ENCODE measurements at places on chromosomes 16 and 17. TPM values are rescaled to one million over a fixed set of nuclear protein-coding genes. Genes with fewer than 3 reads are reported as not detected.
A peak's percentile ranks its signal among the peaks of the same experiment; 100 is the strongest.

The CRAMP1 gene
- polyA plus RNA-seq, result 11.5 TPM

- DNase-seq, result no peak
- H3K36me3 ChIP-seq, result no peaks in the 10 kb centered on the region
- no peaks in the 10 kb centered on the region for H3K4me1 ChIP-seq
- H3K27ac ChIP-seq, result peak overlapping the region; percentile 95
- H3K27me3 ChIP-seq, result no peaks in the 10 kb centered on the region
Measured at GRCh38 chr17:51132964-51133319, 12.3 kb upstream of the SPAG9 start.

- no peaks in the 10 kb centered on the region for H3K4me1 ChIP-seq
- H3K27me3 ChIP-seq, result no peaks in the 10 kb centered on the region
- no peaks in the 10 kb centered on the region for H3K36me3 ChIP-seq
- H3K4me3 ChIP-seq, result no peak overlapping the region
- no peak overlapping the region for H3K27ac ChIP-seq
- DNase-seq, result peak; percentile 17
Measured at GRCh38 chr17:17513626-17514025, 17.4 kb upstream of the RASD1 start.

The PITPNC1 gene
- 6.9 TPM for polyA plus RNA-seq

DNA sequence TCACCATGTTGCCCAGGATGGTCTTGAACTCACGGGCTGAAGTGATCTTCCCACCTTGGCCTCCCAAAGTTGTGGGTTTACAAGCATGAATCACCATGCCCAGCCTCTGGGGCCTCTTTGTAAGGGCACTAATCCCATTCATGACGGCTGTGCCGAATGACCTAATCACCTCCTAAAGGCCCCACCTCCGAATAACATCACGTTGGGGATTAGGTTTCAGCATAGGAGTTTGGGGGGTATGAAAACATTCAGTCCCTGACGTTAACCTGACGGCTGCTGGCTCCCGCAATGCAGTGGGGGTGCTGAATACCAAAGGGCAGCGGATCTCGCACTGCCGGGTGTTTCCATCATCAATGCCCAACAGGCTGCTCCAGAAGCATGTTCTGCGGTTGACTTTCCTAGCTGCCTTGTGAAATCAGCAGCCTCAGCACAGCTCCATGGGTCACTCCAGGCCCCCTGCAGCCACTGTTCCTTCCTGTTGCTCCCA lies 120.8 kb upstream of the SEC14L1 start:
- no peak for DNase-seq
- H3K36me3 ChIP-seq, result no peaks in the 10 kb centered on the region
- no peak overlapping the region for H3K27ac ChIP-seq

The TMC8 gene
- polyA plus RNA-seq, result 8.0 TPM

DNA sequence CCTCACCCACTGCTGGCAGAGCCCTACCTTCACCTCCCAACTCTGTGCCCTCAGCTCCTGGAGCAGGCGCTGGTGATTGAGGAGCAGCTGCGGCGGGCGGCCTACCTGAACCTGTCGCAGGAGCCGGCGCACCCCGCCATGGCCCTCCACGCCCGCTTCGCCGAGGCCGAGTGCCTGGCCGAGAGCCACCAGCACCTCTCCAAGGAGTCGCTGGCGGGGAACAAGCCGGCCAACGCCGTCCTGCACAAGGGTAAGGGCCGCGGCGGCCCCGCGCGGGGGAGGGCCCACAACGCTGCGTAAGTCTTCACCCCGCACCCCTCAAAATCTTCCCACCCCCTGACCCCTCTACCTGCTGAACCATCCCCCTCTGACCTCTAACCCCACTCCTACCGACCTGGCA lies 7.0 kb downstream of the RNF227 start:
- no peak overlapping the region for H3K27ac ChIP-seq
- H3K36me3 ChIP-seq, result no peaks in the 10 kb centered on the region
- DNase-seq, result peak; percentile 66

GRCh38 chr17:33113991-33114370 lies 122.3 kb downstream of the SPACA3 start:
- no peaks in the 10 kb centered on the region for H3K36me3 ChIP-seq
- no peaks in the 10 kb centered on the region for H3K4me1 ChIP-seq
- DNase-seq, result no peak
- no peak overlapping the region for H3K4me3 ChIP-seq

The SEPTIN12 gene
- not detected for polyA plus RNA-seq

The CIITA gene
- polyA plus RNA-seq, result 2.4 TPM

GRCh38 chr16:78240459-78241222 lies 141.2 kb downstream of the WWOX start:
- H3K4me1 ChIP-seq, result no peaks in the 10 kb centered on the region
- no peak overlapping the region for H3K27ac ChIP-seq
- DNase-seq, result no peak
- no peaks in the 10 kb centered on the region for H3K27me3 ChIP-seq
- H3K4me3 ChIP-seq, result no peak overlapping the region
- H3K36me3 ChIP-seq, result no peaks in the 10 kb centered on the region

DNA sequence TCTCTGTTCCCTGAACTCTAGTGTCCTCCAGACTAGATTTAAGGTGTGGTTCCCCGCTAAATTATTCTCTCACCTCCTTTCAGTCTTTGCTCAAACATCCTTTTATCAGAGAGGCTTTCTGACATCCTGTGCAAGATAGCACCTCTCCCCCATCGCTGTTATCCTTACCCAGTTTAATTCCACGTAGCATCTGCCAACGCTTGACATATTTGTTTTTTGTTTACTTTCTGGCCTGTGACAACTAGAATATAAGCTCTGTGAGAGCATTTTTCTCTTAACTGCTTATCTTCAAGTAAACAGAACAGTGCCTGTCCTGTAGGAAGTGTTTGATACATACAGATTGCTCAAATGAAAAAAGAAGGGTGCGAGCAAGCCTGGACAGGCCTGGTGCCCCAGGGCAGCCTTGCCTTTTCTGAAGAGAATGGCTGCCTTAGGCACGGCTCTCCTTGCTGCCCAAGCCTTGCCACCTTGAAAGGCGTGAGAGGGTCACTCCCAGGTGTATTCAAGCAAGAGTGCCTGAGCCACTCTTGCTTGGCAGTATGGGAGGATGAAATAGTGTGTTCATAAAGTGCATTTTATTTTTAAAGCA lies 9.7 kb downstream of the DYNLL2 start:
- no peak for DNase-seq
- H3K36me3 ChIP-seq, result peaks cover 10% of the 10 kb centered on the region
- H3K27me3 ChIP-seq, result no peaks in the 10 kb centered on the region

DNA sequence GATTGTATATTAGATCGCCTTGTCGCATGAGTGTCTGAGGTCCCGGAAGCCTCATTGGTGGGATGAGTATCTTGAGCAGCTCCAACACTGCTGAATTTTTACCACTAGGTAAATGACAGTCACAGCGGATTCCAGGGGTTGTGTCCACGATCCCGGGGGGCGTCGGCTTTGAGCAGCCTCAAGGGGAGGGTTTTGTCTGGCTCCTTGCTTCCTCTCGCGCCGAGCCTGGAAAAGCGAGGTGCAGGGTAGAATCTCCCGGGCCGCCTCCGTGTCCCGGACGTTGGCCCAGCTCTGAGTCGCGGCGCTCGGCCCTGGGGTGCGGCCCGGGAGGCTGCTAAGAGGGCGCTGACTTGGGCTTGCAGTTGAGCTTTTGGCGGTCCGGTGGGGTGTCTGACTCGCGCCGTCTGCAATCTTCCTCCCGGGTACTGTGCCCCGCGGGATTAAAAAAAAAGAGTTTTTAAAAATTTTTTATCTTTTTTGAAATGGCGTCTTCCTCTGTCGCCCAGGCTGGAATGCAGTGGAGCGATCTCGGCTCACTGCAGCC lies 4.5 kb downstream of the OR1F1 start:
- H3K4me1 ChIP-seq, result no peaks in the 10 kb centered on the region
- DNase-seq, result no peak
- no peaks in the 10 kb centered on the region for H3K36me3 ChIP-seq
- H3K27me3 ChIP-seq, result no peaks in the 10 kb centered on the region
- H3K4me3 ChIP-seq, result no peak overlapping the region

The FAHD1 gene
- polyA plus RNA-seq, result 13.1 TPM

- H3K27me3 ChIP-seq, result peaks cover under 1% of the 10 kb centered on the region
- peaks cover 4% of the 10 kb centered on the region for H3K4me1 ChIP-seq
- H3K27ac ChIP-seq, result peak overlapping the region; percentile 54
Measured at GRCh38 chr17:19656851-19657581, 8.5 kb downstream of the ALDH3A2 start.

- no peaks in the 10 kb centered on the region for H3K27me3 ChIP-seq
- H3K36me3 ChIP-seq, result no peaks in the 10 kb centered on the region
- H3K27ac ChIP-seq, result no peak overlapping the region
- DNase-seq, result no peak
- H3K4me3 ChIP-seq, result no peak overlapping the region
- no peaks in the 10 kb centered on the region for H3K4me1 ChIP-seq
Measured at GRCh38 chr16:19094542-19095365, 19.0 kb upstream of the ITPRIPL2 start.

- H3K27ac ChIP-seq, result no peak overlapping the region
- H3K27me3 ChIP-seq, result no peaks in the 10 kb centered on the region
- no peaks in the 10 kb centered on the region for H3K4me1 ChIP-seq
- no peak overlapping the region for H3K4me3 ChIP-seq
- no peak for DNase-seq
Measured at GRCh38 chr17:58242171-58242784, 3.9 kb downstream of the LPO start.

DNA sequence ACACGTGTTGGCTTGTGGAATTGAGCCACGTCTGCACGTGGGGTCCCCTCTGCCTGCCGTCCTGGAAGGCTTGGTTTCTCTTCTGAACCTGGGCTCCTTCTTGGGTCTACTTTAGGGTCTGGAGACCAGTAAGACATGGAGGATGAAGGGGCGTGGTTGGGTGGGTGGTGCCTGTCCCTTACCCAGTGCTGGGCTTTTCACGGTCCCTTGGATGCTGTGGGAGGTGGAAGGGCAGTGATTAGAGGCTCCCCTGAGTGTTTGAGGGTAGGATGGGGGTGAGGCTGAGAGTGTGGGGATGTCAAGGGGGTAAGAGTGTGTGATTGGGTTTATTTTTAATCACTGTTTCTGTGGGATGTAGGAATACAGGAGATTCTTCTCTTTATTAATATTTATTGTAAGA lies 38.3 kb downstream of the MGAT5B start:
- H3K4me3 ChIP-seq, result no peak overlapping the region
- no peak overlapping the region for H3K27ac ChIP-seq
- no peak for DNase-seq
- no peaks in the 10 kb centered on the region for H3K36me3 ChIP-seq
- H3K27me3 ChIP-seq, result no peaks in the 10 kb centered on the region

DNA sequence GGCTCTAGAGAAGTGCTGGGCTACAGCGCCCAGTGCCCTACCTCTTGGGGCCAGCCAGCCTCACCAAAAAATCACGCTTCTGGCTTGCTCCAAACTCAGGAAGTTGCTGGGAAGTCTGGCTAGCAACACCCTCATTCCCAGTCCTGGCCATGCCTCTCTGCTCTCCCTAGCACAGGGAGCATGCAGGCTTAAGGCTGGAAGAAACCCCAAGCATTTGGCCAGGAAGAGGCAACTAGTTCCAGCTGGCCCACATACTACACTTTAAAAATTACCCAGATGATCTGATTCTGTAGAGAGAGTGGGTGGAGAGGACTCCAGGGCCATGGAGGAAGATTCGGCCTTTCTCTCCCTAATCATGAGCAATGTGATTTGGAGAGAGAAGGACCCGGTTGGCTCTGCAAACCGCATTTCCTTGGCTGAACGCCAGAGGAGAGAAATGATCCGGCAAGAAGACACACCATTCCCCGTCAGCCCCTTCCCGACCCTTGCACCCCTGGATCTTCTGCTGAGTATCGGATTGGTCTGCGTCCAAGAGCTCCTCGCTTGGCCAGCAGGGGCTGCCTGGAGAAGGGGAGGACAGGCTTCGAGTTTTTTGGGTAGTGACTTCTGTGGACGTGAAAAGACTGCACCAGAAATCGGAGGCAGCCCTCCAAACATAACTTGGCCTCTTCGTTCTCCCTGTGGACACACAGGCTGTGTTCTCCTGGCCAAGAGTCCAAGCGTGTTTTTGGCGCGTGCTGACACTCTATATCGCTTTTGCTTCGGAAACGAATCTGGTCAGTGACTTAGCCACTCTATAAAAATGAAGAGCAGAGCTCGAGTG lies 406.3 kb downstream of the WWOX start:
- H3K4me1 ChIP-seq, result peaks cover 4% of the 10 kb centered on the region
- no peaks in the 10 kb centered on the region for H3K27me3 ChIP-seq
- H3K4me3 ChIP-seq, result peak overlapping the region; percentile 7
- DNase-seq, result peak; percentile 85
- H3K36me3 ChIP-seq, result no peaks in the 10 kb centered on the region

DNA sequence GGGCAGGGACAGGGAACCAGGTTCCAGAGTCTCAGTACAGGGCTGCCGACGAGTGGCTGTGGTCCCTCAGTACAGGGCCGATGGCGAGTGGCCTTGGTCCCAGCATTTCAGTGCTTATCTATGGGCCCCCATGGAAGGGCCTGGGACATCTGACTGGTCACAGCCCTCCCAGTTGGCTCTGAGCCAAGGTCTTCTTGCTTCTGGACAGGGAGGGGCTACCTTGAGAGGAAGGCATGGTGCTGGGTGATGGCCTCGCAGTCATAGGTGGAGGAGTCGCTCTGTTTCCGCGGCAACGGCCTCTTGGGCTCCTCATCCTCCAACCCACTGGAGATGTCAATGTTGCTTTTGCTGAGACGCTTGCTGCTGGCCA lies 32.5 kb downstream of the PIMREG start:
- no peak for DNase-seq
- no peaks in the 10 kb centered on the region for H3K27me3 ChIP-seq
- no peak overlapping the region for H3K27ac ChIP-seq
- H3K4me1 ChIP-seq, result no peaks in the 10 kb centered on the region
- H3K4me3 ChIP-seq, result no peak overlapping the region
- H3K36me3 ChIP-seq, result no peaks in the 10 kb centered on the region

DNA sequence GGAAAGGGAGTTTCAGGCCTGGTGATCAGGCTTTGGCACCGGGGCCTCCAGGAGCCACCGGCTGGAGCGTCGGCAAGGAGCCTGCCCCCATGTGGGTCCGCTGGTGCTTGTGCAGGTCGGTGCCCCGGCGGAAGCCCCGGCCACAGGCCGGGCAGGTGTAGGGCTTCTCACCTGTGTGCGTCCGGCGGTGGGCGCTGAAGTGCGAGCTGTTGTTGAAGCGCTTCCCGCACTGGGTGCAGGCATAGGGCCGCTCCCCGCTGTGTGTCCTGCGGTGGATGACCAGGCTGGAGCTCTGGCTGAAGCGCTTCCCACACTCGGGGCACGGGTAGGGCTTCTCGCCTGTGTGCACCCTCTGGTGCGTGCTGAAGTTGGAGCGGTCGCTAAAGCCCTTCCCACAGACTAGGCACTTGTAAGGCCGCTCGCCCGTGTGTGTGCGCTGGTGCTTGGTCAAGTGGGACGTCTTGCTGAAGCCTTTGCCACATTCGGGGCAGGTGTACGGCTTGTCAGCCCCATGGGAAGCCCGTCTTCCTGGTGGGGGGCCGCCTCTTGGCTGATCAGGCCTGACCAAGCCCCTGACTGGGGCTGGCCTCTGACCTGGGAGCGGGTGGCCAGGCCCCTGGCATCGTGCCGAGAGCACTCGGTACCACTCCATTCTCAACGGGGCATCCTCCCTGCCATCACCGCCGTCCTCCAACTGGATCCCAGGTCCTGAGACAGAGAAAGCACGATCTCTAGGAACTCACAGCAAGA lies 14.4 kb downstream of the ZNF500 start:
- H3K36me3 ChIP-seq, result peaks cover 8% of the 10 kb centered on the region
- no peak overlapping the region for H3K4me3 ChIP-seq
- no peak for DNase-seq
- no peaks in the 10 kb centered on the region for H3K4me1 ChIP-seq

Data from aorta (tissue), 5 donors.